ENCODE measurements at places on chromosomes 12 and 14.

- DNase-seq, result no peak
Measured at GRCh38 chr14:76767681-76768656, 6.7 kb downstream of the VASH1 start.

DNA sequence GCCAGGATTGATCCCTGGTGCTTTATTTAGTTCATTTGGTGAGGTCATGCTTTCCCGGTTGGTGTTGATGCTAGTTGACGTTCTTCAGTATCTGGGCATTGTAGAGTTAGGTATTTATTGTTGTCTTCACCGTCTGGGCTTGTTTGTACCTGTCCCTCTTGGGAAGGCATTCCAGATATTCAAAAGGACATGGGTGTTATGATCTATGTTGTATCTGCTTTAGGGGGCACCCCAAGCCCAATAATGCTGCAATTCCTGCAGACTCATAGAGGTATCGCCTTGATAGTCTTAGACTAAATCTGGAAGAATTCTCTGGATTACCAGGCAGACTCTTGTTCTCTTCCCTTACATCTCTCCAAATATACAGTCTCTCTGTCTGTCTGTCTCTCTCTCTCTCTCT is 42.1 kb downstream of the AK7 start:
- no peak for DNase-seq

DNA sequence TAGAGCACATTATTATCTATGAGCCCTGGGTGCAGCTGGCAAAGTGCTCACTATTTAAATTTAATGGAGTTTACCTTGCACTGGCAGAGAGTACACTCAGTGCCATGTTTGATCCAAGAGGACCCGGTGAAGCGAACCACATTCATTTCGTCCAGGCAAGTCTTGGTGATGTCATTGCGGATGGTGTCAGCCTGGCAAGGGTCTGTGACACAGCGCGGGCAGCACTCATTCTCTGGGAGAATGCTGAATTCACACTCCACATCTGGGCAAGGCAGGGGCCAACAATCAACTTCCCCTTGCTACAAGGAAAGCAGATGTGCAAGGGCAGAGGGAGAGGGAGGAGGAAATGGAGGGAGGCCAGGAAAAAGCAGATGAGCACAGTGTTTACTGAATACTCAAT is 356.2 kb downstream of the NELL2 start:
- DNase-seq, result no peak

GRCh38 chr12:46785382-46785781 is 40.4 kb downstream of the SLC38A4 start:
- no peak for DNase-seq

- no peak for DNase-seq
Measured at GRCh38 chr12:83092606-83093005, 405.9 kb downstream of the TMTC2 start.

- no peak for DNase-seq
Measured at GRCh38 chr14:57974896-57975295, 109.0 kb upstream of the SLC35F4 start.

- no peak for DNase-seq
Measured at GRCh38 chr12:58930770-58931324, 10.5 kb upstream of the LRIG3 start.

DNA sequence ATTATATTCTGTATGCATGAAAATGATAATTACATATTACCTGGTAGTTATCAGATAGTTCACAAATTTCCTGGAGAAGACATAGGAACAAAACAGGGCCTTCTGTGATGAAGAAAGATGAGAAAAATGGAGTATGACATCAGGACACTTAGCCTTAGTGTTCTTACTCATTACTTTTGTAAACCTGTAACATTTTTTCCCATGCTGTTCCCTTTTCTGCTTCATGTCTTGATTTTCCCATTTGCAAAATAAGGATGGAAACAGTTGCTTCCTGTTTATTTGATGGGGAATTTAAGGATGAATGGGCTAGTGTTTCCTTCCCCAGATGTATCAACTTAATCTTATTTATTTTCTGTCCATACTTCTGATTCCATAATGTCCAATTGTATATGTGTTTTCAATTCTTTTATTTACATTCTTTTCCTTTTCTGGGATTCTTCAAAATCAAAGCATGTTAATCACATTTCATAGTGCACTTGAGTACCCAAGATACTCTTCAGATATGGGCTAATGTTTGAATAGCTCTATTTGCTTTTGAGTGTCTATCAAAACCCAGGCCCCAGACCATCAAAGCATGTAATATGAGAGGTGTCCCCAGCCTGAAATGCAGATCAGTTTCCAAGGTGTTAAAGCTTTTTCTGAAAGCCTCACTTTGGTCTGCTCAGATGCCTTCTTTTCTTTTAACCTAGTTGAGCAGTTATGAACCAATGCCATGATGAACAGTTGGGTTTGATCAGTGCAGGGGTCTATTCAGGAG is 260.5 kb downstream of the RAD51B start:
- no peak for DNase-seq

Measured in SK-N-DZ (cell line).